SHP77 treated with DMSO at 0.1 percent for 48 hours (cell line): ENCODE measurements at places on chromosomes 7 and 10.

DNA sequence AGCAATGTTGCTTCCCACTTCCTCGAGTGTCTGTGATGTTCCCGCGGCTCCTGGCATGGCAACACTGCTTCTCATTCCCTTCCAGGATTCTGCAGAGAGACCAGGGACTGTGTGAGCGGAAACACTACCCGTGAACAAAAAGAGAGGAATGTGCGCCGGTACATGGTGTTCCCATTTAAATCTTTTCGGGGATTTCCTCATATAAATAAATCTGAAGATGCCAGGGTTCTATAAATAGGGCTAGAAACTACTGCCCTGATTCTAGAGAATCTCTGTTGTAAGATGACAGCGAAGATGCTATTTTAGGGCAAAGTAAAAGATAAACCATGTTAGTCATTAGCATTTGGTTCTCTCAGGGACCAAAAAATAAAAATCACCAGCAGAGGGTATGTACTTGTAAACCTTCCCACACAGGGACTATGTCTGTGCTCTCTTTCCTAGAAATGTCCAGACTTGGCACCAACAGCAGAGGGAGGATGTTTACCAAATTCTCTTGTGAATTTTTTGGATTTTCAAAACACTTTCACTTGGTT, 92.2 kb upstream of the DDC start:
- no peak for DNase-seq

DNA sequence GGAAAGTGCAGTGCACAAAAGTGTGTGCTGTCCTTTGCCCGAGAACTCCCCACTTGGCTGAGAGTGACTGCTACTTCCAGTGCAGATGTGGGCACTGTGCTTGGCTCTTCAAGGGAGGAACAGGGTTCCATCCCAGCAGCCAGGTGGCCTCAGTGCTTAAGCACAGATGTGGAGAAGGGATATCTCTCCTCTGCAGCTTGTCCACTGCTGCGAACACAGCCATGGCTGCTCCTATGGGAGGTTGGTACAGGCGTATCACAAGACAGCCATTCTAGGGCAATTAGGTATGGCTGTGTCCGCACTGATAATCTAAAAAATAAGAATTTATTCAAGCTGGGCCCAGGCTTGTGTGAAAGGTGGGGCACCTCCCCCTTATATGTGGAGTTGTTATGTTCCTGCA, 66.6 kb downstream of the GLCCI1 start:
- no peak for DNase-seq

GRCh38 chr7:80932536-80932935, 13.7 kb upstream of the SEMA3C start:
- no peak for DNase-seq

- DNase-seq = no peak
Measured at GRCh38 chr7:20157456-20157855, 59.7 kb downstream of the MACC1 start.

- DNase-seq = no peak
Measured at GRCh38 chr7:123051916-123052315, 56.4 kb upstream of the TAS2R16 start.

DNA sequence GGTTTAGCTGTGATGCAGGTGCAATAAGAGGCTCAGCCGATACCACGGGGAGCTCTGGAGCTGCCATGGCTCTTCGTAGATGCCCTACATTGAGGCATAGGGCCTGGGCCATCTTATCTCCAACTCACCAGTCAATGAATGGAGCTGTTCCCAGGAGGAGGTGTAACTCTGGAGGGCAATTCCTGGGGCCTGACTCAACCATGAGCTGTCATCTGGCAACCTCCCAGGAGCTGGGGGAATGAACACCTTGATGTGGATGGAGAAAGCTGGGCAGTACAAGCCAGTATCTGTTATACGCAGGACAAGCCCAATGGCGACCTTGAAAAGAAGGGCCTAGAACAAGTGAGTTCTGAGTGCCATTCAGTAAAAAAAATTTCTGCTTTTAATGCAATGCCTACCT, 224.0 kb upstream of the PLXDC2 start:
- no peak for DNase-seq

- DNase-seq = peak; percentile 25
Measured at GRCh38 chr7:108415821-108416536, 40.3 kb downstream of the NRCAM start.

GRCh38 chr10:11382187-11382586, 229.3 kb downstream of the USP6NL start:
- DNase-seq = no peak

GRCh38 chr7:112504093-112504695, 23.4 kb downstream of the LSMEM1 start:
- no peak for DNase-seq

GRCh38 chr7:71601851-71602250, 469.9 kb downstream of the GALNT17 start:
- DNase-seq = no peak

GRCh38 chr10:106661767-106662140, 502.8 kb downstream of the SORCS1 start:
- no peak for DNase-seq

- no peak for DNase-seq
Measured at GRCh38 chr7:134988161-134988560, 1.9 kb downstream of the AGBL3 start.

- DNase-seq = no peak
Measured at GRCh38 chr10:7485244-7485556, 74.4 kb upstream of the SFMBT2 start.

DNA sequence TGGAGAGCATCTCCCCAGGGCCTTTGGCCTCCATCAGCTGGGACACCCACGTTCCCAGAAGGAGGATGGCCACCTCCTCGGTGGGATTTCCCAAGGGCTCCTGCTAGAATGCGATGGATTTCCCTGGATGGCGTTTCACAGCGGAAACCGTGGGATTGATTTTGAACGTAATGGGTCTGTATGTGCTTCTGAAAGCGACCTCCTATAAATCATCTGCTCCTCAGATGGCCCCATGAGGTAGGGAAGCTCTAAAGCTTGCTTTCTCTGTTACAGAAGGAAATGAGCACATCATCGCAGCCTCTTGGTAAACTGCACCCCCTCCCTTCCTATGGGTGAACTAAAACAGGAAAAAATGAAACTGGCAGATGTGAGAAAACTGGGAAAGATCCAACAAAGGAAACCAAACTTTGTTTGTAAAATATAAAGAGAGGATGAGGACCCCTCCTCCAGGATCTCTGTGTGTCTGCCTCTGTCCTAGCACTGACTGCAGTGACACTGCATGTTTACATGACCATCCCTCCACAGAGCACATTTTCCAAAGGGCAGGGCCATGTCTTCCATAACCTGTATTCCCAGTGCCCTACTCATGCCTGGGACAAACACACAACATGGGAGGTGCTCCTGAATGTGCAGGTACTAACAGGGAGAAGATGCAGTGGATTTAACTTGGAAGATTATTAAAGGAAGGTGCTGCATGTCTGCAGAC, 57.6 kb downstream of the LYZL1 start:
- no peak for DNase-seq

DNA sequence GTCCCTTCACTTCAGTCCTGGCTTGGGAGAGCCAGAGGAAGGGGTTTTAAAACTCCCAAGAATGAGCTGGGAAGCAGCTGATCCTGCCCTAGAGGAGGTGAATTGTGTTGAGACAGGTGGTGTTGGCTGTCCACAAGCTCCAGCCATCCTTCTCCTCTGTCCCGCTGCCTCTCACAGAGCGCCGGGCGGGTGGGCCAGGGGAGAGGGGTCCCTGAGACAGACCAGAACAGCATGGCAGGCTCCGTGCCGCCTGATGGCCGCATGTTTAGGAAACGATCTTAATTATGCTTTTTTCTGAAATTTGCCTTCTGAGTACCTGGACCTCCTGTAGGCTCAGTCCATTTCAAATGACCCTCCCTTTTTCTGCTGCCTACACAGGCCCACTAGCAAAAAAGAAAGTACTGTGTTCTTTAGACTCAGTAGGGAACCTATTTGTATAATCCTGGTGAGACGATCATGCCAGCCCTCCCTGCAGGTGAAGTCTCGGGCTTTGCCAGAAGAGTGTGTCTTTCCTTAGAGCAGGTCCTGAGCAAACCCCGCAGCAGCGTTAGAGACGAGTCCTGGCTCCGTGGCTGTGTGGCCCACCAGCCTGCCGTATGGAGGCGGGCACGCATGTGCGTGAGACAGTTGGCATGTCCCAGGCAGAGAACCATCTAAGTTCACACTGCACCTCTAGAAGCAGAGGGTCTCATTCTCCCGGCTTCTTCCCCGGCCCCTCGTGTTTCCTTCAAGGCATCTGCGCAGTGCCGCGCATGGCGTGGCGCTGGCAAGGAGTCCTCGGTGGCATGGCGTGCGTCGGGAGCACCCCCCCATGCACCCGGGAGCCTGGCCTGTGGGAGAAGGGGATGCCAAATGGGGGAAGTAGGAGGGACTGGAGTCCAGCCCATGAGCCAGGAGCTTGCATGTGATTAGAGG, 26.3 kb upstream of the PWWP2B start:
- no peak for DNase-seq

DNA sequence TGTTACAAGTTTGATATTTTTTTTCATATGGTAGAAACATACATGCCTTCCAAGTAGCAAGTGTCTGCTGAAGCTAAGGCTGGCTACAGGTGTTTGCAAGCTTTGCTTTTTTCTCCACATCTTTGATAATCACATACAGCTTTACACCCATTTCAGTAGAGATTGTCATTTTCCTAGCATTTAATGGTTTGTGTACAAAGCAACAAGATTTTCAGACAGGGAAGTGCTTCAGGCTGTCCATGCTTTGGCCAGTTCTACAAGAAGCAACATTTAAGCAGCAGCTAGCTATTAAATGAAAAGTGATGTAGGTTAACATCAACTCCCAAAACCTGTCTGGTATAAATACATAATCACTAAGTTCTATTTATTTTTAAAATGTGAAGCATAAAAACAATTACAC, 2.3 kb downstream of the HDAC9 start:
- no peak for DNase-seq
